ENCODE measurements at places on chromosomes 13 and 19.
A peak's percentile ranks its signal among the peaks of the same experiment; 100 is the strongest.

DNA sequence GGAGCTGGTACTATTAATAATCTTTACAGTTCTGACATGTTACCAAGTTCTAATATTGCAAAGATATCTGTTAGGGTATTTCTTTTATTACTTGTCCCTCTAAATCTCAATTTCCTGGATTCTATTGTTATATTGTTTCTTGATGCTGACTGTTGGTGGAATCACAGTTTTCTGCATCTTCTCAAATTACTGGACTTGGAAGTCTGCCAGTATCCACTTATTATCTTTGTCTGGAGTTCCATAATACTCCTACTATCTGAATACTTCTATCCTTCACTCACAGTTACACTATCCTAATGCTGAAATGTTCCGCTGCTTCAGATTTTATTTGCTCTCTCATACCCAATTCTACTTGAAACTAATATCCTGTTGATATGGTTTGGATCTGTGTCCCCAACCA lies 1985.7 kb upstream of the PRR20A start:
- DNase-seq: no peak

DNA sequence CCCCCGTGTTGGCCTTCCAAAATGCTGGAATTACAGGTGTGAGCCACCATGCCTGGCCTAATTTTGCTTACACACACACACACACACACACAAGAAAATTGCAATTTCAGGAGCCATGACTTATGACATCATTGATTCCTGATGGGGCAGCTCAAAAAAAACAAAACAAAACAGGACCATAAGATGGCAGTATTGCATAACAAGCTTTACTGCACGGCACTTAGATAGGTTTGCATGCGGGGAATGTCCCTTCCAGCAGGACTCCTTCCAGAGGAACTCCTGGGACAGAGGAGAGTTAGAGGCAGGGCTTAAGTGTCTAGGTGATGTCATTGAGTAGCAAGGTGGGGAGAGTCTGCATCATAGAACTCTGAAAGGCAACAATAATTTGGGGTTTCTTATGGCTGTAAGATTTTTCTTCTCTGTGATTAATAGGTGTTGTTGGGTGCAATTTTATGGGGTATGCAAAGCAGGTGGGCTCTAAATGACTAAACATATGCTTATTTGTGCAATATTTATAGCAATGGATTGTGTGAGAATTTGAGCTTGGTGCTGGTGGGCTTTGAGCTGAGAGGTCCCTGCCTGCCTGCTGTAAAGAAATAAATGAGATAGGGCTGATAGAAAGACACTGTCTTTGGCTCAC lies 9.0 kb upstream of the ACSBG2 start:
- no peak for DNase-seq

GRCh38 chr19:2043251-2043641 lies 7.8 kb downstream of the MKNK2 start:
- DNase-seq: no peak

DNA sequence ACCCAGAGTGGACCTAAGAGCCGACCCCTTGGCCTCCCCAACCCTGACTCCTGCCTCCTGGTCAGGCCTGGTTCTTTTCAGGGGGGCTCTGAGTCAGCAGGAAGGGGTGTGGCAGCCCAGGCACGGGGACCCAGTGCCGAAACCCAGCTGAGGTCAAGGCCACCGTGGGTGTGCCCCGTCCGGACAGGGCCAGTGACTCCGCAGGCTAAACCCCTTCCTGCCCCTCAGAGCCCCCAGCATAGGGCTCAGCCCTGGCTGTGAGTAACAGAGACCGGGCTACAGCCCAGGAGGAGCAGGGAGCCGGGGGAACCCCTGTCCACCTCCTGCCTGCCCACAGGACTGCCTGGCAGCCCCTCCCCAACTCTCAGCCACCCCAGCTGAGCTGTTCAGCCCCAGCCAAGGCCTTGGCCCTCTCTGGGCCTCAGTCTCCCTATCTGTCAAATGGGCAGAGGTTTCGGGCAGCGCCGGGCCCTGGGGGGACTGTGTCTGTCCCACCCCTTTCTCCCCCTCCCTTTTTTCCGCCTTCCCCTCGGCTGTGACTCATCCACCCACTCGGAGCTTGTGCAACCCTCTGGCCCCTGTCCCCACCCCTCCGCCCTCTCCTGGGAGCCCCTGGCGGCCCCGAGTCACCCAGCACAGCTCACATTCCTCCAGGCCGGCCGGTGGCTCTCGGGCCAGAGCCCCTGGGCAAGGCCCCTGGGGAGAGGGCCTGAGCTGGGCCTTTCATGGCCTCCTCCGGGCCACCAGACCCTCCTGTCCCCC lies 8.6 kb downstream of the ZBTB7A start:
- peak; percentile 30 for DNase-seq
